Activated T-cell treated with anti-CD3 and anti-CD28 coated beads for 4 hours (primary cell): ENCODE measurements at places on chromosomes 6 and 20.

GRCh38 chr6:26187981-26188635 is 100.9 kb downstream of the HFE start:
- DNase-seq, result no peak

DNA sequence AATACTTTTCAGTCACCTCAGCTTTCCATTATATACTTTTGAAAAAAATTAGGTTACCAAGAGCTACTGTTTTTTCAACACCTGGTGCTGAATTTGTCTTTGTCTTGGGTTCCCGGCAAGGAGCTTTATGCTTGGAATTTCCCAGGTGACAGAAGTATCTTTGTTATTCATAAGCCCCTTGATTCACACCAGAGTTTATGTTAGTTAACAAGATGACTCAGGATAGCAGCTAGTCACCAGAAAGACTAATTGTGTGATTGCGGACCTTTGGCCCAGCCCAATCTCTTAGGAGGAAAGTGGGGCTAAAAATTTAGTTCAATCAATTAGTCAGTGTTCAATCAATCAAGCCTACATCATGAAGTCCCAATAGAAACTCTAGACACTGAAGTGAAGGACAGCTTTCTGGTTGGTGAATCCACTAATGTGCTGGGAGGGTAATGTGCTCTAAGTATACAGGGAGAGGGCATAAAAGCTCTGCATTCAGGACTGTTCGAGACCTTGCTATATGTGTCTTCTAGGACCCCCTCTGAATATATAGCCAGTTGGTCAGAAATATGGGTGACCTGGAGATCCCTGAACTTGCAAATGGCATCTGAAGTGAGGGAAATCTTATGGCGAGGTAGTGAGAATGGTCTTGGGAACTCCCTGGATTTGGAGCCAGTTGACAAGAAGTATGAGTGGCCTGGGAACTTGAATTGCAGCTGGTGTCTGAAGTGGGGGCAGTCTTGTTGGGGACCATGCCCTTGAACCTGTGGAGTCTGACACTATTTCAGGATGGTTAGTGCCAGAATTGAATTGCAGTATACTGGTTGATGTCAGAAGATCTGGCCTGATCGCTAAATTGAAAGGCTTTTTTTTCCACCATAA is 16.2 kb downstream of the TMEM30A start:
- DNase-seq, result no peak

- no peak for DNase-seq
These were observed 114.9 kb upstream of the PTPN1 start for GRCh38 chr20:50395251-50395729.

- DNase-seq, result no peak
These were observed 41.3 kb downstream of the FRK start for GRCh38 chr6:116019428-116019827.

DNA sequence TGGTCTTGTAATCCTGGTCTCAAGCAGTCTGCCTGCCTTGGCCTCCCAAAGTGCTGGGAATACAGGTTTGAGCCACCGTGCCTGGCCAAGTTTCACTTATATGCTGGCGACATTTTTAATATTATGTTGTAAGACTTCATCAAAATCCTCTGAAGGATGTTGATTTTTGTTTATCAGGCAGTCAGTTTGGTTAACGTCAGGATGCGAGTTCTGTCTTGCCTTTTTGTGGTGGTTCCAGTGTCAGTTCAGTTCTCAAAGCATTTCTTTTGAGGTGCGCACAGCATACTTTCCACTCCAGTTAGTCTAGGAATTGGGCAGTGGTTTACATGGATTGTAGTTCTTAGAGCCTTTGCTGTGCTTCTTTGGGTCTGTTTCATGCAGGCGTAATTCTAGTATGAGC is 24.9 kb downstream of the SCAF8 start:
- no peak for DNase-seq

- no peak for DNase-seq
These were observed 45.7 kb downstream of the HNF4A start for GRCh38 chr20:44400970-44401769.

DNA sequence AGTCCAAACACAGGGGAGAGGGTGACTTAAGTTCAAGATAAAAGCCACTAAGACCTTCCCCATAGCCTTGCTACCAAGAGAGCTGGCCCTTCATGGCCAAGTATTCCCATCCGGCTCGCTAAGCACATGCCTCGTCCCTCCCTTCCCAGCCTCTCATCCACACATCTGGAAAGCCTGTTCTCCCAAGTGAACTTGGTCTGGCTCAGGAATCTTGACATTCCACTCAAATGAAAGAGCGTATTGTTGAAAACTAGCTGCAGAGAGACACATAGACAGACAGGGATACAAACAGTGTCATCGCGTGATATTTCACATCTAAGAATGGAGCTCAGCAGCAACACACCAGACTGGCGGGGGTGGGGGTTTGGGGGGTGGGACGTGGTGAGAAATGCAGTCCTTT is 182.8 kb upstream of the FOXQ1 start:
- no peak for DNase-seq

DNA sequence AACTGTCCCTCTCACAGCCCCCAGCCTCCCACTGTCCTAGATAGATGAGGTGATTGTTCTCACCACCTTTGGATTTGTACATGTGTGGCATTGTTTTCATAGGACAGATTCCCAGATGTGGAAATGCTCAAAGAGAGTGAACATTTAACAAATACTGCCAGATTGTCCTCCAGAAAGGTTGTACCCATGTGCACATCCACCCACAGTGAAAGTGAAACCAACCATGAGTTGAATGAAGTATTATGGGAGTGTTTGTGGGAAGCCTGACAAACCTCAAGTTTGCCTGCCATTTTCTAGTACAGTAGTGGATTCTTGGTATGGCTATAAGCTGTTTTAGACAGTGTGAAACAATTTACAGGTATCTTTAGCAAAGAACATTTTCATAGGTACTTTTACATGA is 42.7 kb downstream of the ANKRD6 start:
- DNase-seq, result no peak

- no peak for DNase-seq
These were observed 107.7 kb downstream of the ZDHHC14 start for GRCh38 chr6:157488716-157489118.

- DNase-seq, result no peak
These were observed 59.4 kb downstream of the PDSS2 start for GRCh38 chr6:107399935-107400334.

- DNase-seq, result no peak
These were observed 399.1 kb upstream of the NOX3 start for GRCh38 chr6:155854787-155855186.

DNA sequence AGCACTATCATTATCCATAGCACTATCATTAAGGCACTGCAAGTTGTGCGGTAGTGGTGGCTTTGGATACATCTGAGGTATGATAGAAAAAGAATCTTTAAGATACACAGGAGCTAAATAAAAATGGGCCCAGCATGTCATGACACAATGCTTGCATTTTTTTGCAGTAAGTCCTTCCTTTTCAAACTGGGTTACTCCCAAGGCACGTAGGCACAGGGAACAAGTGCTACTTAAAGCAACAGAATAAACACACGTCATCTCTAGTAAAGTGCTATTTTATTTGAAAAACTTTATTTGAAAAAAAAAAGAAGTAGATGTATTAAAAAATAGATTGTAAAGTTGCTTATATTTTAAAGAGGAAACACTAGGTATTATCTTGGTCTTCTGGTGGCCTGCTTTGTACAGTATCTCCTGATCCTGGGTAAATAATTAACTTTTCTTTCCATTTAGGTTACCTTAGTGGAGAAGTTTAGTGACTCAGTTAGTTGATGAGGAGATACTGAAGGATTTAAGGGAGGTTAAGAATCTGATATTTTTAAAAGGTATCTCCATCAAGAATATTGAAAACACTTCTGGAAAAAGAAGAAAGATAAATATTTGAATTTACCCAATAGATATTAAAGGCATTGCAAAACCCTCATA is 129.6 kb downstream of the EDN1 start:
- DNase-seq, result no peak

DNA sequence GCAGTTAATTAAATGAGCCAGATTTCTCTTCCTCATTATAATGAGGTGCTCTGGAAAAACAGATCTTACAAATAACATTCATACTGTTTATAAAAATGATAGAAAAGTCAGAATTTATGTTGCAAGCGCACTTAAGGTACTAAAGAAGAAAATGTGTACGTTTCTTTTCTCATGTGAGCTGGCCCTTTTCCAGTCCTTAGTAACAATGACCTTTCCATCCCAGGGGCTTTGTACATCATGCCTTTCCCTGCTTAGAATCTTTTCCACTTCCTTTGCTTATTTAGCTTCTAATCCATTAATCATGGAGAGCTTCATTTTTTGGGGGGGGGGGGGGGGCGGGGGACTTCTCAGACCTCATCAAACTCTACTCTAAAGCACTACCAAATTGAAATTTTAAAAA is 4.8 kb downstream of the FBXO5 start:
- DNase-seq, result no peak

DNA sequence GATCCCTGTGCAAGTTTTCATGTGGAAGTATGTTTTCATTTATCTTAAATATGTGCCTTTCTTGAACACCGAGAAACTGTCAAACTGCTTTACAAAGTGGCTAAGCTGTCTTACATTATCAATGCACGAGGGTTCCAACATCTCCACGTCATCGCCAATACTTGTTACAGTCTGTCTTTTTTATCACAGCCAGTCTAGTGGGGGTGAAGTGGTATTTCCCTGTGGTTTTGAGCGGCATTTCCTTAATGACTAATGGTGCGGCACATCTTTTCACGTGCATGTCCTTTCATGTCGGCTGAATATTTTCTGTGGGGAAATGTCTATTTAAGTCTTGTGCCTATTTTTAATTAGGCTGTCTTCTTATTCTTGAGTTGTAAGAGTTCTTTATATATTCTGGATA is 280.4 kb downstream of the FOXC1 start:
- no peak for DNase-seq
